NCI-H187 (cell line): ENCODE measurements at places on chromosomes 5 and 9.

DNA sequence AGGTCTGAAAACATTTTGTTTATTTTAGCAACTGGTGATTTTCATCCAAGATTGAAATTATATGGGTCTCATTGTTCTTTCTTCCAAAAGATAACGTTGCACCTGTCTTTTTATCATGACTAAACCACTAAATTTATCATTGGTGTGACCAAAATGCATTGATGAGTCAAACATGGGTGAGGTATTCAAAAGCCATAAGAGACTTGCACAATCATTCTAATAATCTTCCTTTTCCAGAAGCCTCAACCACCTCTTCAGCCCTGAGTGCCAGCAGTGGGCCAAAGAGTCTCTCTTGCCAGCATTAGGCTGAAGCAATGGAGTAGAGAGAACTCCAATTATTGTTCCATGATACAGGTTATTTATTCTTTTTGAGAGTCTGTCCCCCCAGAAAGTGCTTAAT lies 198.9 kb downstream of the LURAP1L start:
- DNase-seq = no peak

DNA sequence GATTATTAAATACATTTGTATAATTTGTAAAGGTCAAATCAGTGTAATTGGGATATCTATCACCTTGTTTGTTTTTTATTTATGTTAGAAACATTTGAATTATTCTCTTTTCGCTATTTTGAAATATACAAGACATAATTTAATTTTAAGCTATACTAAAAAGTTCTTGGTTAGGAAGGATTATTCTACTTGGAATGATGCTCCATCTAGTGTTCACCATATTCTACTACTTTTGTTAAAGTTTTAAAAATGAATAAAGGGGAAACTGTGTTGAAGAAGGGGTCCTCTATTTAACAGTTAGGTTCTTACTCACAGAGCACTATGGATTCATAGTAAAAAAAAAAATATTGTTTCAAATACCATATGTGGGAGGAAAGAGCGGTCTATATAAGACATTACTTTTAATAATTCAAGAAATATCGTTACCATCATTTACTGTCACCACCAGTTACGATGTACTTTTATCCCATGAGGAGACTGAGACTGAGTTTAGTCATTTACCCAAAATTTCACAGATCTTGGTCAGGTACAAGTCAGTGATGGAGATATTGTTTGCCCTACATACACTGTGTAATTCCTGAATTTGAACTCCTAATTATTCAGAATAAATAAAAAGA lies 6.3 kb upstream of the STOM start:
- no peak for DNase-seq

GRCh38 chr9:83706676-83707517 lies 861 bp downstream of the UBQLN1 start:
- DNase-seq = no peak

DNA sequence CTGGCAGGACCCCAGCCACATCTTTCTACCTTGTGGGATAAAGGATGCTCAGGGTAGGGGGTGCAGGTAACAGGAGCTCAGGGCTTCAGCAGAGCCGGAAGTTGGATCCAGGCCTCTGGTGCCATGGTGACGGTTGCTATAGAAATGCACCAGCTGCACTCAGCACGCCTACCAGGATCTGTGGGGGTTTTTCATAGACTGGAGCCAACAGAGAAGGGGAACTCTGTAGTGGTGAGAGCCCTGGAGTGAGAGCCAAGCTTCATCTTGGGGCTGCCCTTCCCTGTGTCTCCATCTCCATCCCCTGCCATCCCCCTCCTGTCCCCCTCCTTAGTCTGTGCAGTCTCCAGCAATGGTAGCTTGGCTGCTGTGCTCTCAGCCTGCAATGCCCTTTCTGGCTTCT lies 27.5 kb upstream of the BOD1 start:
- DNase-seq = no peak

DNA sequence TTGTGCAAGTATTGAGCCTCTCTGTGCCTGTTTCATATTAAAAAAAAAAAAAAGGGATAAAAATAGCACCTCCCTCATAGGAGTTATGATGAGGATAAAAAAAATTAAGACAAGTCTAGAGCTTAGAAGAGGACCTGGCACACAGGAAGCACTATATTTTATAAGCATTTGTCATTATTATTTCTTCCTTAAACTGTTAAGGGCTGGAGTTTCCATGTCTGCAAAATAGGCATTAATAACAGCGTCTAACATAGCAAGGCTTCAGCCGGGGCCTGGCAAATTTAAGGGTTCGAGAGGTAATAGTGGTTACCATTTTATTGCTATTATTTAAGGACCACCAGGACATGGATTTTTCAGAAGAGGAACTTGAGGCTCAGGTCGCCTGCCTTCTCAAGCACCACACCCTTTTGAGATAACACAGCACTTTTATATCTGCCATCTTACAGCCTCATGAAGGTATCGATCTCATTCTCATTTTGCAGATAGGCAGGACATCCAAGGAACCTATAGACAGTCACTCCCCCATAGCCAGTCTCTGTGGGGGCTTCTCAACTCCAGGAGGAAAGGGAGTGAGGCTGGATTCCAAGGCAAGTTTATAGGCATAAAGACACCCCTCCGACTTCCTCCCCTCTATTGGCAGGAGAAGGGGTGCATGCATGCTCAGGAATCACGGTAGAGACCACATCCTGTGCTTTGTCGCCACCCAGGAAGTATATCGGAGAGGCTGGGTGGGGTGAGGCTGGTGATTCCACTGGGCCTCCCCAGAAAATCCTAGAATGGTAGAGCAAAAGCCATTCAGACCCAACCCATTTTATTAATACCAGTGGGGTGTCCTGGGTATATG lies 2.4 kb downstream of the ANXA6 start:
- no peak for DNase-seq

GRCh38 chr9:71655778-71656177 lies 112.5 kb downstream of the CEMIP2 start:
- no peak for DNase-seq

GRCh38 chr5:150758203-150758530 lies 650 bp downstream of the DCTN4 start:
- DNase-seq = no peak

- DNase-seq = no peak
Measured at GRCh38 chr5:137507150-137507549, 8.0 kb upstream of the SPOCK1 start.

- DNase-seq = no peak
Measured at GRCh38 chr9:122090287-122090883, 2.7 kb downstream of the TTLL11 start.

GRCh38 chr5:40405230-40405629 lies 274.5 kb upstream of the PTGER4 start:
- no peak for DNase-seq

DNA sequence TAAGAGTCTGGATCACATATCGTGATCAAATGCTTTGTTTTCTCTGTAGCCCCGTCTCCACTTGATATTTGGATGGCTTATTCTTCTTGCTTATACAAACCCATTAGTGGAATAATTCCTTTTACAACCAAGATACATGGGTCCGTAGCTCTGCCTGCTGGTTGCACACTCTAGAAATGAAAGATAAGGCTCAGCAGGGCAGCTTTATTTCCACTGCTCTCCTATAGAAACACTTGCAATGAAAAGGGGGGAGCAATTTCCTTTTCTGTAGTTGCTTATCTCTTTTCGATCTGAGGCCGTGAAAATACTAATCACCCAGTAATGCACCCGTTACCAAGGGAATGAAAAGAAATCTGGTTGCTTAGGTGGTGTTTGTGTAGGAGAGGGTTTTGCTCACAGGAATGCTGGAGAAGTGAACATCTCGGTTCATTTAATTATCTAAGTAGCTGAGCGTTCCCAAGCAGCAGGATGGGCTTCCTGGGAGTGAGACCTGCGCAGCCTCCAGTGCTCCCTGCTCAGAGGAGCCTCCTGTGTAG lies 131.7 kb downstream of the ADAMTS16 start:
- DNase-seq = no peak

- DNase-seq = peak; percentile 13
Measured at GRCh38 chr5:139633295-139634027, 14.7 kb upstream of the CXXC5 start.

DNA sequence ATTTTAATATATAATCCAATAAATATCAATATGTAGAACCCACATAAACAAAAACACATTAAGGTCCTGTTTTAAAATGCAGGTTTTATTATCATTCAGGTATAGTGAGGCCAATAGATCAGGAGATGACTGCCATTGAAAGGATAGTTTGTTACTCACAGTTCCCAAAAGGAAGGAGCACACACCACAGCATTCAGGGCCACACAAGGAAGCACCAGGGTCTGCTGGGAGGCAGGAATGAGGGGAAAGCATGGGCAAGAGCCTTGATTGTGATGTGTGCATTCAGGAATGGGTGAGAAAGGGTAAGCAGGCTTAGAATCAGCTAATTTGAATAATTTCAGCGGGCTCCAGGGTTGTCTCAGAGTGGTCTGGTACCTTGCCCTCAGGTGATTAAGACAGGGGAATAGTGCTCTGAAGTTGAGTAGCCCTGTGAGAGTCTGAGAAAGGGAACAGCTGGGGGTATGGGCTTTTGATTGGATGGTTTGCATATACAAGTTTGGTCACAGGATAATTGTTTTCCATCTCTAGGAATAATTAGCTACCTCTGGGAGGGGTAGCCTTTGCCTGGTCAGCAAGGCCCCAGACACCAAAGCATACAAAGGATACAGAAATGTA lies 19.8 kb upstream of the OTULIN start:
- DNase-seq = no peak

- no peak for DNase-seq
Measured at GRCh38 chr5:178538741-178539229, 51.4 kb downstream of the COL23A1 start.

GRCh38 chr9:18874069-18874468 lies 158.9 kb downstream of the SAXO1 start:
- DNase-seq = no peak

GRCh38 chr9:138007566-138007917 lies 130.0 kb downstream of the CACNA1B start:
- no peak for DNase-seq

GRCh38 chr5:135829681-135830383 lies 4.6 kb upstream of the SLC25A48 start:
- no peak for DNase-seq

DNA sequence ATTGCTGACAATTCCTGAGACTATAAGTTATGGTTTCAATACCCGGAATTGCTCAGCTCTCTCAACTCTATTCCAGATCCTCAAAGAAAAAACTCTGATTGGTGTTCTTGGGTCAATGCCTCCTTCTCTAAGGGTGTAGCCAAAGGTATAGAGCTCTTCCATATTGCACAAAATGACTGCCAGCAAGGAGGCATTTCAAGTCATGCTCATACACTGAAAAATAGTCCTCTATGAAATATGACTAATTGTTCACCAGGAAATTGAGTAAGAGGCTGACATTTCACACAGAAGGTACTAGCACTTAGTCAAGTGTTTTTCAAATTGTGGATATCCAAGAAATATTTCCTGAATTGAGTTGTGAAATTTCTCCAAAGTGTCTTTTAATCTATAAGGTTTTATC lies 111.1 kb upstream of the KLF9 start:
- no peak for DNase-seq

- DNase-seq = no peak
Measured at GRCh38 chr9:18623221-18624079, 149.5 kb downstream of the ADAMTSL1 start.

GRCh38 chr9:114580609-114581193 lies 6.9 kb upstream of the ATP6V1G1 start:
- DNase-seq = no peak
